Stimulated activated CD4-positive, alpha-beta T cell treated with anti-CD3 and anti-CD28 coated beads, Interleukin-1b, Interleukin-23, amount 100 ng/mL, for 1 hour (primary cell): ENCODE measurements at places on chromosomes 5 and 9.

DNA sequence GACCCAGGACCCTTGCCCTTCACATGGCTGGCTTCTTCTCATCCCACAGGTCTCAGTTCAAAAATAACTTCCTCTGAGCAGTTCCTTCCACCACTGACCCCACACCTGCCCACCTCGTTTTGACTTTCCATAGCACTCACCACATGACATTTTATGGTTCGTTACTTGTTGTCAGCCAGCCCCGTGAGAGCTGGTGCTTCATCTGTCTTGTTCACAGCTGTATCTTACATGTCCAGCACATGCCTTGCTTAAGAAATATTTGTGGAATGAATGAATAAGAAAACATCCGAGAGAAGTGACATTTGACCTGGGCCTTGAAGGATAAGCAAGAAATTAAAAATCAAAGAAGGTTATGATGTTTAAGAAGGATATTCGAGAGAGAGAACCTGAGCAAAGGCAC, 193.9 kb downstream of the RFK start:
- no peak for DNase-seq

GRCh38 chr5:124650147-124650561, 96.3 kb downstream of the ZNF608 start:
- DNase-seq: no peak

GRCh38 chr5:111755345-111755941, 1.6 kb downstream of the NREP start:
- DNase-seq: no peak

DNA sequence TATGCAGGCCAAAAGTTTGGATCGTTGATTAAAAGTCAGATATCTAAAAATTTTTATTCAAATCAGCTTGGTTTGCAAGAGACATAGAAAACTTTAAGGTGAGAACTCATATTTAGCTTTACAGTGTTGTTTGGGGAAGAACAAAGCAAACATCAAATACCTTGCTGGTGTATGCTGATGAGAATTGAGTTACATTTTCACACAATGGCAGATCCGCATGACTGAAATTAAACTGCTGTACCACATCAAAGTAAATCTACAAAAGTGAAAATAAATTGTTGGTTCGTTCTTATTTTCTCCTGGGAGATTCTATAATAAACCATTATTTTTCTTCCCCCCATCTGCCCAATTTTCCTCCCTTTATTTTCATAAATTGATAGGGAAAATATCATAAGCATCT, 198.2 kb upstream of the PCSK5 start:
- no peak for DNase-seq

DNA sequence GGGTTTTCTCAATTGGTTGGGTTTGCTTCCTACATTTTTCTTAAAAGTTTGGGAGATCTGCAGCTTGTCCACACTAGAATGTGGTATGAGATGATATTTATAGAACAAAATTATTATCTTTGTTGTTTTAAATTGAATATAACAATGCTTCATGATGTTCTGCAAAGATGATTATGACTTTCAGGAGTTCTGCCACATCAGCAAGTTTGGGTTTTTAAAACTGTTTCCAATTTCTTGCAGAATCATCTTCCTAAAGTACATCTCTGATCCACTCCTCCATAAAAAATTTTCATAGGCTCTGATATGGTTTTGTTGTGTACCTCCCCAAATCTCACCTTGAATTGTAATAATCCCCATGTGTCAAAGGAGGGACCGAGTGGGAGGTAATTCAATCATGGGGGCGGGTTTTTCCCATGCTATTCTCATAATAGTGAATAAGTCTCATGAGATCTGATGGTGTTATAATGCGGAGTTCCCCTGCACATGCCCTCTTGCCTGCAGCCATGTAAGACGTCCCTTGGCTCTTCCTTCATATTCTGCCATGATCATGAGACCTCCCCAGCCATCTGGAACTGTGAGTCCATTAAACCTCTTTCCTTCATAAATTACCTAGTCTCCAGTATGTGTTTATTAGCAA, 119.1 kb upstream of the PTGER4 start:
- no peak for DNase-seq

DNA sequence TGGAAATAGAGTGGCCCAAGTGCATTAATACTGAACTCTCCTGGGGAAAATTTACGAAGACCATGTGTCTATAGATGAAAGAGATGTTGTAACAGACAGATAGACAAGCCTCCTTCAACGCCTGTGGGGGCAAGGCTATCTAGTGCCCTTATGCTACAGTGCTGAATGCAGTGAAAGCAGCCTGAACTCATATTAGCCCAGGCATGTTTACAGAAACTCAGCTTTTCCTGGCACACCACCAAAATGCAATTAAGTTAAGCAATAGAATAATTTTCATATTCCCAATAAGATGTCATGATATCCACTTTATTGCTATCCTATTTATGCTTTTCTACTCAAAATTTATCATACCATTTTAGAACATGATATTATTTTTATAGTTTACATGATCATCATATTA, 277.0 kb downstream of the DIRAS2 start:
- DNase-seq: no peak

DNA sequence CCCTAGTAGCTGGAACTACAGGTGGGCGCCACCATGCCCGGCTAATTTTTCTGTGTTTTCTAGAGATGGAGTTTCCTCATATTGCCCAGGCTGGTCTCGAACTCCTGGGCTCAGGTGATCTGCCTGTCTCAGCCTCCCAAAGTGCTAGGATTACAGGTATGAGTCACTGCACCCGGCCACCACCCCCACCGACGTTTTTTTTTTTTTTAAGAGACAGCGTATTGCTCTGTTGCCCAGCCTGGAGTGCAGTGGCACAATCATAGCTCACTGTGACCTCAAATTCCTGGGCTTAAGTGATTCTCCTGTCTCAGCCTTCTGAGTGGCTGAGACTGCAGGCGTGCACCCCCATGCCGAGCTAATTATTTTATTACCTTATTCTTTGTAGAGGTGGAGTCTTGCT, 38.2 kb downstream of the WDR70 start:
- DNase-seq: no peak

- no peak for DNase-seq
Measured at GRCh38 chr9:91075279-91075678, 273.7 kb downstream of the SYK start.

DNA sequence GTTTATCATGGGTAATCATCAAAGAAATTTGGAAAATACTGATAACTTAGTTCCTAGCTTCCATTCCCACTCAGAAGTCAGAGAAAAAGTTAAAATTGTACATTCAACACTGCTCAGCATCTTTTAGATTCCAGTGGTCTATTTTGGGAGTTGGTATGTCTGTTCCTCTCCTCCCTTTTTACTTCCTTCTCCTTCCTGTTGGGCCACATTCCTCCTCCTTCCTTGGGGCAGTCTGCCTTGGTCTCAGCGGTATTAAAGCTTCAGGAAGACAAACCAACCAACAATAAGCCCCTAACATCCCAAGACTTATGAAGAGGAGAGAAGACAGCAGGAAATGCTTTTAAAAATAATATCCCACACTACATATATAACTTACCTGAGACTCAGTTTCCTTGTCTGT, 49.9 kb upstream of the SSBP2 start:
- no peak for DNase-seq
